SK-N-SH (cell line): ENCODE measurements at places on chromosomes 2 and 18. TPM values are rescaled to one million over a fixed set of nuclear protein-coding genes. Genes with fewer than 3 reads are reported as not detected.
A peak's percentile ranks its signal among the peaks of the same experiment; 100 is the strongest.

DNA sequence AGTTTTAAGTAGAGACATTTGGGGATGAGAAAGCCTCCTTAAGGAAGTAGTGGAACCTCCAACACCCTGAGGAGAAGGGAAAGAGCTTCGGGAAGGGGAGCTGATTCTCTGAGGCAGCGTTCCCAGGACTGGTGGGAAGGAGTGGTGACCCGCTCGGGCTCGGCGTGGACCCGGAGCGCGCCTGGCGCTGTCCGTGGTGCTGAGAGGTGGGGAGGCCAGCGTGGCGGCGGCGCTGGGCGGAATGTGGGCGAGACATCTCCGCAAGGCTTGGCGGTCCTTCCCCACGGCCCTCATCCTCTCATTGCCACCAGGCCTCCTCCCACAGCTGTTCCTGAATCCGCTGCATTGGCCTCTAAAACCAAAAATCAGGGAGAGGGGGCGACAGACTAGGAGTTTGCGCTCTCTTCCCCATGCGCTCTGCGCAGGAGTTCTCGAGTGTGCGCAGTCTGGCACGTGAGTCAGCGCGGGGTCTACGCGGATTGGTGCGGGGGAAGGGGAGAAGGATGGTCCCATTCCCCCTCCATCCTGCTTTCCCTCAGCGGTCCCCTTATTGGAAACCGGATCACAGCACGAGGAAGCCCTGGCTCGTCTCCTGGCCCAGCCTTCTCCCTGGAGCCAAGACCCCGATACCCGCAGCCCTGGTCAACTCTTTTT lies 857 bp downstream of the RESP18 start:
- no peak for DNase-seq

DNA sequence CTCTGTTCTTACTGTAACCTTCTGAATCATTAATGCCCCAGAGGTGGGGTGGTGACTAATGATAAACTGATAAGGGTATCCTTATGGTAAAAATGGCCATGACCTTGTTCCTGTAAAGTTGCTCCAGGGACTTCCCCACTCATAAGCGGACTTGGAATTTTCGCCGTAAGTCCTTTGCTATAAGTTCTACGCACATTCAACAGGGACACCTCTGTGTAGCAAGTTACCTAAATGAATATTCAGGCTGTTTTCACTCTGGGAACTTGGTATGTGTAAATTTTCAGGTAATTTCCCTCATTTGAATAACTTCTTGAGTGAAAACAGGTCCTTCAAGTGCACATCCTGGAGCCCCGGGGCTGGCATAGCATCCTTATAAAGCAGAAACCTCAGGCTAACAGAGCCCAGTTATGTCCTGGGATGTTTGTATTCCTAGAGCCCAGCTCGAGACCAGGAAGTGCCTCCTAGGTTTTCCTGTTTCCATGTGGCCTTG lies 9.4 kb upstream of the AGFG1 start:
- DNase-seq, result no peak

- DNase-seq, result no peak
Measured at GRCh38 chr2:25617948-25618646, 55.3 kb downstream of the DTNB start.

- no peak for DNase-seq
Measured at GRCh38 chr18:22831441-22831904, 101.7 kb upstream of the RBBP8 start.

DNA sequence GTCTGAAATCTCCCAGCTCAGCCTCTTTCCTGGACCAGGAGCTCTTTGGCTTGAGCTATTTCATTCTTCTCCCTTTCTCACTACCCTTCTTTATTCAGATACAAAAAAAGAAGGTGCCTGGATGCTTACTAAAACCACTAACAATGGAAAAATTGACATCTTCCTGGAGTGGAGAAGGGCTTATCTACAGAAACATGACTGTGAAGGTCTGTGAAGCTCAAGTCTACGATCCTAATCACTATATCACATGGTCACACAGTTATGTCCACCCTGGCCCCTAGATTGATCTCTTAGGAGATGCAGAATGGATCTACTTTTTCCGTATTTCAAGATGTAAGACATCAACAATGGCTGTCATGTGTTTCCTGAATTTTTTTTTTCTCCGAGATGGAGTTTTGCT lies 5.7 kb upstream of the KRCC1 start:
- no peak for DNase-seq

DNA sequence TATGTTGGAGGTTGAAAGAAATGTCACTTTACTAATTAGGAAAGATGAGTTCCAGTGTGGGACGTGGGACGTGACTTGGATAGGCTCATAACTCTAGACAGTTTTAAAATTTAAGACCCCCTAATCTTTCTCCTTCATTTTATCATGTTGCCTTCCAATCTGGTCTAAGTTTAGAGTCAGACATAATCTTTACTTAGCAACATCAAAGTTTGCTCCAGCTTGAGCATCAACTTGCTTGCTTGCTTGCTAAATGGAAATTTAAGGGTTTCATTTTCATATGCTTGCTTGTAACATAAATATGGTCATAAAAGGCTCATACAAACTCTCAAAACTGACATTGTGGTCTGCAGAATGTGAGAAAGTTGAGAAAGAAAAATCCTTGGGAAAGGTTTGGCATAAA lies 428.9 kb downstream of the EPHA4 start:
- no peak for DNase-seq

DNA sequence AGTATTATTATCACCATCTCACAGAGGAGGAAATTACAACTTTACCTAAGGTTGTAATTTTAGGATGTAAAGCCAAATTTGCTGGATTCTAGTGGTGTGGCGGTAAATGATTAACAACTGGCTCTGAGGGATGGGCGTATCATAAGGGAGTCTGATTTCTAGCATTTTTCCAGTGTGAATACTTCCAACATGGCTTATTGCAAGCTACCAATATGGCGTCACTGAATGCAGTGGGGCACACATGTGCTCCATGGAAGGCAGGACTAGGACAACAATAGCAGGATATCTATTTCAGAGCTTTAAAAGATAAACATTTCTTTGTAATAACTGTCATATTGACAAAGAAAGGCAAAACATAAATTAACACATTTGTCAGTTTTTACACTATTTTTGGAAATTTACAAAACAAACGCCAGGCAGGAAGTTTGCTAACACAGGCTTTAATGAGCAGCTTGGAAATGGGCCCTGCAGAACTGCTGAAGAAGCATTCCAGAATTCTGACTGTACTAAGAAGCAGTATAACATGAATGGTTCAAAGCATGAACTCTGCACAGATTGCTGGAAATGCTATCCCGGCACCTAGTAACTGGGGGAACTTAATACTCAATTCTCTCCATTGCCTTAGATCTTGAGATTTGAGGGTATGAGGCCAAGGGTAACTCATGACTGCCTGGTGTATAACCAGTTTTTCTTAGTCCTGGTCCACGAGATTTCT lies 439.3 kb upstream of the MAP2 start:
- DNase-seq, result no peak

DNA sequence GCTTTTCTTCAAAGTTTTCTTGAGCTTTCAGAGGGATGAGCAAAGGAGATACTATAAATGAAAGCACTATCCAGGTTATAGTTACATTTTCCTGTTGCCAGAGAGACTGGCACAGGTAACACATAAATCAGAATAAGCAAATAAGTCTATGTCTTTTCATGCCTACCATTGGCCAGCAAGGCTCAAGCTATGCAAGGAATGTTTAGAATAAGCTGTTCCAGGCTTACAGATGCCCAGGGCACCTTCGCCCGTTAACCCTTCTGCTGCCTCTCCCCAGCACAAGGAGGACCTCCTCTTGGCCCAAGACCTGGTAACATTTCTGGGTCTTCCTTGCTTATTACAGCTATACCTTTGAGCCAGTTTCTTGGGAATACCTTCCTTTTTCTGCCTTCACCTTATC lies 233.7 kb upstream of the MEIS1 start:
- DNase-seq, result no peak

- peak; percentile 39 for DNase-seq
Measured at GRCh38 chr18:58190842-58191530, 147.0 kb downstream of the NEDD4L start.

GRCh38 chr18:21031845-21032244 lies 79.8 kb downstream of the ROCK1 start:
- DNase-seq, result no peak

DNA sequence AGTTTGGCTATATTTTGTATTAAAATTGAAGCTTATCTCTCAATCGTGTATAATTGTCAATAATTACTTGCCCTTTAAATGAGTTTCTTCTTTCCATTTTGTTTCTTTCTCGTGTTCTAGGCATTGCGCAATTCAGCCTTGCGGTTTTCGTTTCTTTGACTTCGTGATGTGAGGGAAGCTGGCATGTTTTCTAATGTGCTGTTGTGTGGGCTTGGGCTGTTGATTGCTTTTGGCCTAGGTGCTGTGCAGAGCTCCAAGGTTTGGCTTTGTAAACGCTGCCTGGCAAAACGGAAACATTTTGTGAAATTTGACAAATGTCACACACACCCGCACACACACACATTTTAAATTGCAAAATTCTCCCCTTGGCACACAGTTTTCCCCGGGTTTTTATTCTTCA lies 242.6 kb upstream of the TCF4 start:
- DNase-seq, result no peak

GRCh38 chr18:49839012-49839411 lies 25.7 kb upstream of the ACAA2 start:
- DNase-seq, result no peak

DNA sequence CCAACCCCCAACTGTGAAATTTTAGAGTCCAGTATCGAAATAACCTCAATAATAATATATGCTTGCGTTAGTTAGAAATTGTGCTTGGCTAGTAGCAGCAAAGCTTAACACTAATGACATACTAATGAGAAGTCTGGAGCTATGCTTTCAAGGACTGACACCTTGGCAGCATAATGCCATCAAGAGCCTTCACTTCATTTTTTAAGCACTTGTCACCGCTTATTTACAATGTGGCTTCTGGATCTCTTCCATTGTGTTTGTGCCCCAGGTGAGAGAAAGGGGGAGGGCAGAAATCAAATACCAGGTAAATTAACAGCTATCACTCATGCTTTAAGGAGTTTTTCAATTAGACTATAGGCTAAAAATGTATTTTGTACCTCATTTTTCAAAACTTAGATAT lies 101.5 kb downstream of the CDH7 start:
- no peak for DNase-seq

Gene LAMA1
- 0.07 and 0.11 TPM in 2 replicates for polyA plus RNA-seq

Gene STAT4
- polyA plus RNA-seq, result 0.12 and 0.19 TPM in 2 replicates

Gene SIX3
- 0.58 and 0.67 TPM in 2 replicates for polyA plus RNA-seq

Gene RESP18
- not detected in 2 replicates for polyA plus RNA-seq

Gene ATP6V1B1
- polyA plus RNA-seq, result 4.9 and 6.1 TPM in 2 replicates

Gene RASGRP3
- polyA plus RNA-seq, result 72.5 and 152 TPM in 2 replicates
